ENCODE measurements at places on chromosomes 11 and 22.

DNA sequence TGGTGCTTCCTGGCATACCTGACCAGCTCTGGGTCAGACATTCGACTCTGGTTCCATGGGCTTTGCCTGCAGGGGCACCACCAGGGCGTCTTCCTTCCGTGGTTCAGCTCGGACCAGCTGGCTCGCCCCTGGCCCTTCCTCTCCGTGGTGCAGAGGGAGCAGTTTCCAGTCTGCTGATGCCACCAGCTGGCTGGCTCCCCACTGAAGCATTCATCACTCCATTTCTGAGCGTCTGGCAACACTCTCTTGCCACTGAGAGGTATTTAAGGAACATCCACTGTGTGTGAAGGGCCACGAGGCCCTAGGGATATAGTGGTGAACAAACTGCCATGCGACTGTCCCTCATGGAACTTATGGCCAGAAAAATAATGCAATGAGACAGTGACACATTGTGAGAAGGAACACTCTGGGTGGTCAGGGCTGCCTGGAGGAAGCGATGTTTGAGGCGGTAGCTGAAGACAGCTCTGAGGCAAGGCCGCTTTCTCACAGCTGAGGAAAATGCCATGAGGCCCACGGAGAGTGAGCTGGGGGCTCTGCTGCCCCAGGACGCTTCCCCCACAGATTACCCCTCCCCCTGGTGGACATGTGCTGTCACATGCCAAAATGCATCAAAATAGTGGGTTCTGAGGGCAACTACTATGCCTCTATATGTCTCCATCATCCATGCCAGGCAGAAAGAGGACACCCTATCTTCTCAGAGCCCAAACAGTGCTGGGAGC lies 44.9 kb upstream of the ARFGAP3 start:
- DNase-seq: no peak

GRCh38 chr11:68574308-68574707 lies 110.0 kb upstream of the GAL start:
- DNase-seq: no peak

GRCh38 chr11:86726118-86726753 lies 53.8 kb upstream of the ME3 start:
- DNase-seq: no peak

GRCh38 chr11:134363592-134363991 lies 31.8 kb downstream of the GLB1L2 start:
- DNase-seq: no peak

DNA sequence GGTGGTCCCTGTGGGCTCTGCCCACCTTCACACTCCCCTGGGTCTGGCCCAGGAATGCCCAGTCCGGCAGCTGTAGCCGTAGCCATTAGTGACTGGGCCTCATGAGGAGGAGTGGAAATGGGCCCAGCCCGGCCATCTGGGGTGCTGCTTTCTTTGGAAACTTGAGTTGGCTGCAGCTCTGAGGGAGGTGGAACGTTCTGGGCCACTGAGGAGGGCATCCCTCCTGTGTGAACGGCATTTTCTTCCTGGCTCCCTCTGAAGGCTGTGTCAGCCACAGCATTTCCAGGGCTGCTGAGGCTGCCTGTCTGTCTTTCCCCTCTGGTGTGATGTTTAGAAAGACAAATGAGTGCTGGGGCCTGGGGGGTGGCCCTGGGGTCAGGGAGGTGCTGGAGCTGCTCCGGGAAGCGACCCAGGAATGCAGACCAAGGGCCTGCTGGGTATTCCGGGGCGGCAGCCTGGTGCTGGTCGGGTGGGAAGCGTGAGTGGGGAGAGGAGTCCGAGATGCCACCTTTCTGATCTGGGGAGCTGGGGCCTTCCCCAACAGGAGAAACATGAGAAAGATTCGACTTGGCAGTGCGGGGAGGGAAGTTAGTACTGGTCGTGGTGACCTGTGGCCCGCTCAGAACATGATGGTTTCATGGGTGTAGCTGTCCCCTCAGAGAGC lies 27.1 kb downstream of the PTDSS2 start:
- DNase-seq: no peak

DNA sequence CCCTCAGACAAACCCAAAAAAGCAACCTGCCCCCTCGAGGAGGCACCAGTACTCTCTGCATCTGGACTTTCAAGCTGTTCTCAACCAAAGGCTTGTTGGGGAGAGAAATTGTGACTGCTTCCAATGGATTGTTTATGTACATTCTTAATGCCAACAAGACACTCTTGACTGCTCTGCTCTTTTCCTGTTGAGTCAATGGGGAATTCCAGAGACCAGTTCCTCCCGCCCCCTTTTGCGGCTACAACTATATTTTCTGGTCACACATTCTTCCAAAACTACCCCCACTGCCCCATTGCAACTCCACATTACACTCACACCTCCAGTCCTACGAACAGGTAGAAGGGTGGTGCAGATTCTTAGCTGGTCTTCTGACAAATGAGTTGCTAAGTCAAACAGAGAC lies 187.0 kb downstream of the DSCAML1 start:
- no peak for DNase-seq

- DNase-seq: no peak
Observed at GRCh38 chr11:118138839-118139420, 13.7 kb downstream of the SCN4B start.
